Upper lobe of left lung (tissue), 6 donors: ENCODE measurements at places on chromosomes 1 and 21. TPM values are rescaled to one million over a fixed set of nuclear protein-coding genes. Genes with fewer than 3 reads are reported as not detected.
A peak's percentile ranks its signal among the peaks of the same experiment; 100 is the strongest.

DNA sequence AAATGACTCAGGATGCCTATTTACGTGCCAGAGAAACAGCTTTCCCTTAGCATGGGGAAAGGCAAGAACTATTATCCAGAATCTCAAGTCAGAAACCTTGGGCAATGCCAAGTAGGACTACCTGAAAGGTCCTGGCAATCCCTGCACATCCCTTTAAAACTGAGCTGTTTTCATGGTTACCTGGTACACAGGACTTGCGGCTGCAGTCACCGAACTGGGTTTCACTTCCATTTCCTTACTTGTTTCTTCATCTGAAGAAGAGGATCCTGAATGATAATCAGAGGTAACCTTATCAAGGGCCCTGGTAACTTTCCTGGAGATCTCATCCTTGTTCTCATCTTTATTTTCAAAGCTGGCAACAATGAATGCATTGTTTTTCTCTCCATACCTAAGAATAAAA lies 14.3 kb downstream of the BTG3 start:
- DNase-seq = no peak
- H3K27ac ChIP-seq = no peak overlapping the region
- H3K27me3 ChIP-seq = no peaks in the 10 kb centered on the region

- no peaks in the 10 kb centered on the region for H3K4me1 ChIP-seq
- no peak overlapping the region for H3K4me3 ChIP-seq
- no peak for DNase-seq
- no peak overlapping the region for H3K27ac ChIP-seq
- H3K27me3 ChIP-seq = no peaks in the 10 kb centered on the region
Observed at GRCh38 chr1:229798558-229798957, 172.5 kb downstream of the URB2 start.

CAP1 gene
- 407 TPM for total RNA-seq

- no peaks in the 10 kb centered on the region for H3K27me3 ChIP-seq
- no peak for DNase-seq
- no peak overlapping the region for H3K27ac ChIP-seq
- H3K4me3 ChIP-seq = no peak overlapping the region
Observed at GRCh38 chr1:47703156-47703825, 265.4 kb downstream of the FOXD2 start.

DNA sequence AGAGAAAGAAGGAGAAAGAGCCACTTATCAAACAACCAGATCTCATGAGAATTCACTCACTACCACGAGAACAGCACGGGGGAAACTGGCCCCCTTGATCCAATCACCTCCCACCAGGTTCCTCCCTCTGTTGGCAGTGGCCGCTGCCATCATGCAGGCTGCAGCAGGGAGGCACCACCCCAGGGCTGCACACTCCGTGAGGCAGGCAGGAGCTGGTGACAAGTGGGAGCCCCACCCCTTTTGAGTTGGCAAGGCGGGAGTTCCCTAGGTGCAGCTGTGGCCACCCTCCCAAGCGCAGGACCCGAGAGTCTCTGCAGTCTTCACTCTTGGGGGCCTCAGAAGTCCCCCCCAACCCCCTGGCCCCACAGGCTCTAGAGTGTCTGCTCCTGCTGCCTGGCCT lies 83.9 kb upstream of the GJB5 start:
- H3K4me1 ChIP-seq = no peaks in the 10 kb centered on the region
- no peak overlapping the region for H3K4me3 ChIP-seq
- DNase-seq = no peak
- H3K27ac ChIP-seq = no peak overlapping the region
- H3K27me3 ChIP-seq = no peaks in the 10 kb centered on the region
- no peaks in the 10 kb centered on the region for H3K36me3 ChIP-seq

DNA sequence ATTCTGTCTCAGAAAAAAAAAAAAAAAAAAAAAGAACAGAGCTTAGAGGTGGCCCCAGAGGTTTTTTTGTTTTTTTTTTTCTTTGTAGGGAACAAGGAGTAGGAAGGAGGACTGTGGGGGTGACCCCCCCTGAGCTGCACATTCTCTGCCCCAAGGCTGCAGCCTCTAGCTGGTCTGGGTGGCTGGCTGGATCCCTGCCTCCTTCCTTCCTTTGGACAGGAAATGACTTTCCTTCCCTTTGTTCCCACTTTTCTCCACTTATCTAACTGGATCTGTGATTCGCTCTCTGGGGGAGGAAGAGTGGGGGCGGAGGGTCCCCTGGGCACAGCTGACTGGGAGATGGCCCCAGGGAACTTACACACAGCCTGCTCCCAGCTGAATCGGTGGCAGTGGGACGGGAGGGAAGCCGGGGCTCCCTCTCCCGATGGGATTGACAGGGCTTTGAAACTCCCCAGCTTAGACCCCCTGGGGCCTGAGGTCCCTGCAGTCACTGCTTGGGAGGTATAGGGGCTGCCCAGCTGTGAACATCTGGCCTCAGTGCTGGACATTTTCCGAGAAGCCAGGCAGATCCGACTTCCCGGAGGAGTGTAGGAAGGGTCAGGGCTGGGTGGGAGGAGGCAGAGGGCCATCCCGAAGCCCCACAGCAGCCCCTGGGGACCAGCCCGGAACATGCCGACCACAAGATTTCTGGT lies 2.1 kb downstream of the FBLIM1 start:
- peaks cover 21% of the 10 kb centered on the region for H3K27me3 ChIP-seq
- H3K36me3 ChIP-seq = peaks cover 8% of the 10 kb centered on the region
- H3K4me1 ChIP-seq = peaks cover 37% of the 10 kb centered on the region
- DNase-seq = no peak
- peak overlapping the region; percentile 74 for H3K27ac ChIP-seq

UMODL1 gene
- 0.07 TPM for total RNA-seq

C4BPB gene
- 12.2 TPM for total RNA-seq

- H3K27ac ChIP-seq = no peak overlapping the region
- H3K36me3 ChIP-seq = no peaks in the 10 kb centered on the region
- no peak for DNase-seq
- H3K4me1 ChIP-seq = no peaks in the 10 kb centered on the region
Observed at GRCh38 chr21:31360717-31361116, 16.7 kb upstream of the TIAM1 start.

GRCh38 chr21:28356422-28356821 lies 636.3 kb downstream of the LTN1 start:
- H3K36me3 ChIP-seq = no peaks in the 10 kb centered on the region
- H3K27ac ChIP-seq = no peak overlapping the region
- H3K27me3 ChIP-seq = no peaks in the 10 kb centered on the region
- H3K4me1 ChIP-seq = no peaks in the 10 kb centered on the region
- H3K4me3 ChIP-seq = no peak overlapping the region

GRCh38 chr1:199545780-199546179 lies 481.7 kb upstream of the NR5A2 start:
- no peaks in the 10 kb centered on the region for H3K36me3 ChIP-seq
- DNase-seq = no peak
- no peaks in the 10 kb centered on the region for H3K27me3 ChIP-seq
- H3K4me1 ChIP-seq = no peaks in the 10 kb centered on the region

CD247 gene
- total RNA-seq = 8.7 TPM

- no peak overlapping the region for H3K4me3 ChIP-seq
- H3K27ac ChIP-seq = no peak overlapping the region
- peaks cover 34% of the 10 kb centered on the region for H3K4me1 ChIP-seq
- no peaks in the 10 kb centered on the region for H3K27me3 ChIP-seq
- H3K36me3 ChIP-seq = peaks cover 10% of the 10 kb centered on the region
Observed at GRCh38 chr21:29351691-29352090, 53.0 kb downstream of the BACH1 start.

DNA sequence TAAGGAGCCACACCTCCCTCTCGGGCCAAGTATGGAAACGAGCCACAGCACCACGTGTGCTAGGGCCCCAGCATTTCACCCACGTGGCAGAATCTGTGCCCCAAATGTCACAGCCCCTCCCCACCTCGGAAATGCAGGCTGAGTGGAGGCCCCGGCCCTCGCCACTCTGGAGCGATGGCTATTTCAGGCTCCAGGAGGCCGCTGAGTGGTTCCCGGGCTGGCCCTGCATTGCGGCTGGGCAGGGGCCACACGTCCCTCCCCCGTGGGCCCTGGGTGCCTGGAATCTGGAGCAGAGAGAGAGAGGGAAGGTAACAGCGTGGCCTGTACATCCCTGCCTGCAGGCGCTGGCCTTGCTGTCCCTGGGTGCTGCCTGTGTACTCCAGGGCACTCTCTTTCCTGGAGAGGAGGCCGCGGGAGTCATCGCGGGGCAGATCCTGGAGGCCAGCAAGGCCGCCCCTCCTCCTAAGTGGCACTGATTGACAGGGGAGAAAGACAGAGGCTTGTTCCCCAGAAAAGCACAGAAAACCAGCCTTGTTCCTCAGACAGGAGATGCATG lies 68.0 kb upstream of the TRAPPC10 start:
- no peak overlapping the region for H3K4me3 ChIP-seq
- H3K36me3 ChIP-seq = peaks cover 27% of the 10 kb centered on the region
- peaks cover 1% of the 10 kb centered on the region for H3K4me1 ChIP-seq
- no peak overlapping the region for H3K27ac ChIP-seq
- DNase-seq = no peak
- H3K27me3 ChIP-seq = no peaks in the 10 kb centered on the region

- DNase-seq = peak; percentile 56
- no peak overlapping the region for H3K27ac ChIP-seq
- no peak overlapping the region for H3K4me3 ChIP-seq
- peaks cover 17% of the 10 kb centered on the region for H3K4me1 ChIP-seq
Observed at GRCh38 chr1:38815903-38816627, 43.5 kb downstream of the RRAGC start.

ATP6V1G3 gene
- not detected for total RNA-seq

- H3K4me3 ChIP-seq = no peak overlapping the region
- H3K27ac ChIP-seq = peak overlapping the region; percentile 65
- peaks cover 10% of the 10 kb centered on the region for H3K4me1 ChIP-seq
- DNase-seq = no peak
- H3K27me3 ChIP-seq = no peaks in the 10 kb centered on the region
- H3K36me3 ChIP-seq = peaks cover 91% of the 10 kb centered on the region
Observed at GRCh38 chr1:225855503-225856300, 26.5 kb downstream of the TMEM63A start.
